ENCODE measurements at places on chromosomes 1 and 21.

GRCh38 chr1:214515544-214516433 is 35.6 kb downstream of the PTPN14 start:
- DNase-seq: no peak

- DNase-seq: no peak
Observed at GRCh38 chr1:49728377-49728776, 295.4 kb downstream of the AGBL4 start.

- no peak for DNase-seq
Observed at GRCh38 chr1:197141575-197141974, 4.9 kb downstream of the ASPM start.

DNA sequence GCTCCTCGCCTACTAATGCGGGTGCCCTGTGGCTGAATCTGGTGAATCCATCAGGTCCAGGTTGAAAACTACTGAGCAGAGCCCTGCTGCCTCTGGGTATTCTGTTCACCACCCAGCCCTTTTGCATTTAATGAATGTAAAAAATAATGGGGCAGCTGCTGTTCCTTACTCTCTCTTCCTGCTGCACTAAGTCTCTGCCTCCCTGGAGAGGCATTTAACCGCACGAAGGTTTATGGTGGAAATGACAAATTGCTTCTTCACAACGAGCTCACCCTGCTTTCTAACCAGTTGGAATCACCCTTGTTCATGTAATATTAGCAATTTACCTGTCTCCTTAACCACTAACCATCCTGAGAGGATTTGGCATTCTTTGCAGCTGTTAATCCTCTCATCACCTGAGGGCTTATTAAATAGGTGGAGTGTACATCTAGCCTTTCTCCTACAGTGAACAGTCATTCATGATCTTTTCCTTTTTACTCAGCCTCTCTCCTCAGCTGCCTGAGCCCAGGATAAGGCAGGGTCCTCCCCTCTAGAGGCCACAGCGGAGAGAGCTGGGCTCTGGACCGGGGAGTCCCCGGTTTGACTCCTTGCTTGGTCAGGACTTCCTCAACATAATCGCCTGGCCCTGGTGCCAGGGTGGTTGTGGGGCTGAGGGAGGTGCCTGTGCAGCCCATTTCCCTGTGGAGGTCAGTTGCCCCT is 97.6 kb downstream of the NOS1AP start:
- no peak for DNase-seq

DNA sequence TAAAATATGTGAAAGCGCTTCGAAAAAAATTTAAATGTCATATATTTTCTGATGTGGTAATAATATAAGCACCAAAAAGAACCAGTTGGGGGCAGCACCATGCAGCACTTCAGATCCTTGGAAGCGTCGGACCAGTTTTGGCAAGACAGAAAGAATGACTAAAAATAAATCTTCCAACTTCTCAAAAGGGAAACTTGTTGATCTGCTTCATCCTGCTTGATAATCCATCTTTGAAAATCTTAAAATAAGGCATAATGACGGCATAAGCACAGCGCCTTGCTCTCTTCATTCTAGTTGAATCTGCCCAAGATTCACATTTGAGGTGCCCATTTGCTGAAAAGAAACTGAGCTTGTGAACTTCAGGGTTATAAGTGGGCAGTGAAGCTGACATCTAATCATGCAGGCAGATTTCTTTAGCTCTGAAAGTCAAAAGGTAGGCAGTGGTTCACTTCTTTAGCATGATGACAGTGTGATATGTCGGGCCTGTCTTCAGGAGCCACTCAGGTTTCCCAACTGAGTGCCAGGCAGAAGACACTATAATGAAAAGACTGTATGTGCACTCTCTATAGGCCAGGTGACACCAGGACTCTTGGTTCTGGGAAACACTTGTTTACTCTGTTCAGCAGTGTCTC is 19.8 kb upstream of the MUTYH start:
- peak; percentile 87 for DNase-seq

DNA sequence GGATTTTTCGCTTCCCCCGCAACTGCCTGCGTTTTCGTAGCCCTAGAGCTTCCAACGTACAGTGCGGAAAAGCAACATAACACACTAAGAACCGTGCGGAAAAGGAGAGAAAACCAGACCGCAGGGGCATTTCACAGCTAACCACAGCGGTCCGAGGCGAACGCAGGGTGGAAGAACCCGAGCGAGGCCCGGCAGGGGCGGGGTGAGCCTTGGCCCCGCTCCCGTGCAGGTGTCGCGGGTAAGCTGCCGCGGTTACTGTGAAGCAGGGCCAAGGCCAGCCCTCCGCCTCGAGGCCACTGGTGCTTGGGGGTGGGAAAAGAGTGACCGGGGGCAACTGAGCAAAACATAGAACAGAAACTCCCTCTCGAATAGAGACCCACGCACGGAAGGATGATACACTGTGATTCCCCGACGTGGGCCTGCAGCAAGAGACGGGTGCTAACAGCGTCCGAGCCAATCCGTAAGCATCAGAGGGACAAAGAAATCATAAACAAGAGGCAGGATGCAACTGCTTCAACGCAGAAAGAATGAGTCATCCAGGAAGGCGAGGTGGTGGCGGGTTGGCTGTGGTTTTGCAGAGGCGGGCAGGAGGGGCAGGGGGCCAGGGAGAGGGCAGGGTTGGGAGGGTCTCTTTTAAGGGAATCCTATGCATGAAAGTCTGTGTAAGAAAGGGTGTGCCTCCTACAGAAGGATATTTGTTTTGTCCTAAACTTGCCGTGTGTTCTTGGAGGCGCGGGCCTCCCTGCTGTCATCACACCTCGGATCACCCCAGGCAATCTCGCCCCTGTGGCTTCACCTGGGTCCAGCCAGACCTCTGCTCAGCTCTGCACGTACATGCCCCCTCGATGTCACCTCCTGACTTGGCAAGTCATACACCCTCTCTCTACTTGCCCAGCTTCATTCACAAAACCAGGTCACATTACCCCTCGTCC is 7.3 kb downstream of the GNG4 start:
- DNase-seq: no peak

DNA sequence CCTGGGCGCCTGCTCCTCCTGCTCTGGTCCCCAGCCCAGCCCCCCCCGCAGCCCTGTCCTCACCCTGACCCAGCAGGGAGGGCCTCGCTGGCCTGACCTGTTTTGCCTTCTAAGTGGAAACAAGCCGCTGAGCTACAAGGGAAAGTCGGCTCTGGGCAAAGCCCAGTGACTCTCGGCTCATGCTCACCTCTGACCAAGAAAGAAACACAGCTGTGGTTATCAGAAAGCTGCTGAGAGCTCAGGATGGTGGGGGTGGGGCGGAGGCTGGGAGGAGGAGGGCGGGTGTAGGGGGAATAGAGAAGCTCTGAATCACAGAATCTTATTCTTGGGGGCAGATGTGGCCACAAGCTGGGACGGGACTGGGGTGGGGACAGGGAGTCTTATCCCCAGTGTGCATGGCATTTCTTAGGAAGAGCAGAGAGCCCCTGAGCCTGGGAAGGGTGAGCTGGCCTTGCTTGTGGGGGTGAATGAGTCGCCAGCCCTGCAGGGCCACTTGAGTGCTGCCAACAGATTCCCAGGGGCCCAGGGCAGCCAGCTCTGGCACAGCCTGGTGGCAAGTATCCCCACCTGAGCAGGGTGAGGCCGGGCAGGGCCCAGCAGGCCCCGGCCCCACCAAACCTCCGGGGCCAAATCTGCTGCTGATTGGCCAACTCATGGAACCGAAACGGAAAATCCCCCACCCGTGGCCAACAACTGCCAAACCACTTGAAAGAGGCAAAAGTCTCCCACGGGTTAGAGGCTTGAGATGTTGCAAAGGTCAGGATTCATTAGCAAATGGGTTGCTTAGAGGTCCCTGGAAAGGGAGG is 120.6 kb downstream of the SPSB1 start:
- no peak for DNase-seq

DNA sequence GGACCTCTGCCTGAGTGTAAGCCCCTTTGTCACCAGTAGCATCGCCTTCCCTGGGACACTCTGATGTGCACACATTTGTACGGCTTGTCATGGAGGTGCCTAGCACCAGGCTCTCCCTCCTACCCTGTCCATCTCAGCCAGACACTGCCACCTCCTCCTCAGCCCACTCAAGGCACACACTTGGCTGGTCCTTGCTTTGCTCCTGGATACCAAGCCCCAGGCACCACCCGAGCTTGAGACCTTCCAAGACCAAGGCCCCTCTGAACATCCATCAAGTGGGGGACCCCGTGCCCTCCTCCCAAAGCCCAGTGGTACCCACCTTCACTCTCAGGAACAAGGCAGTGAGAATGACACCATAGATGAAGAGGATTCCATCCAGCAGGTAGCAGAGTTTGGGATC is 78.0 kb downstream of the CD247 start:
- no peak for DNase-seq

- DNase-seq: no peak
Observed at GRCh38 chr21:24850121-24850520, 757.2 kb downstream of the MRPL39 start.

DNA sequence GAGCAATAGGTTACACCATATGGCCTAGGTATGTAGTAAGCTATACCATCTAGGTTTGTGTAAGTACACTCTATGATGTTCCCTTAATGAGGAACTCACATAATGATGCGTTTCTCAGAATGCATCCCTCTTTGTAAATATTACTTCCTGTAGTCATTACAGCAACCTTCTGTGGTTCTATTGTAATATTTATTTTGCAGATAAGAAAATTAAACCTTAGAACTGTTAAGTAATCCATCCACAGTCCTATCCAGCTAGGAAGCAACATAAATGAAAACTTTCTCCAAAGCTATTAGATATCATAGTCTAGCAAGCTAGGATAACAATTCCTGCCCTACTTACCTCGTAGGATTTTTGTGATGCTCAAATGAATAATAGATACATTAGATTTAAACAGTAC is 88.7 kb downstream of the WLS start:
- DNase-seq: no peak

GRCh38 chr1:71393301-71393700 is 312.5 kb upstream of the ZRANB2 start:
- DNase-seq: no peak
